ENCODE measurements at places on chromosomes 7 and 10.

DNA sequence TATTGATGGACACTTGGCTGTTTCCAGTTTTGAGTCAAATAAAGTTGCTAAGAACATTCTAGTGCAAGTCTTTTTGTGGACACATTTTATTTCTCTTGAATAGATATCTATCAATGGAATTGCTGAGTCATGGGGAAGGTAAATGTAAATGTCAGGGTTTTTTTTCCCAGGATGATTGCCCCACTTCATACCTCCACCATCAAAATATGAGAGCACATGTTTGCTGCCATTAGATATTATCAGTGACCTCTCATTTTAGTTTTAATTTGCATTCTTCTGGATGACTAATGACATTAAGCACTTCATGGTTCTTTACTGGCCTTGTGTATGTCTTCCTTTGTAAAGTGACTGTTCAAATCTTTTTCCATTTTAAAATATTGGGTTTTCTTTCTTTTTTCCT, 45.7 kb downstream of the PAPSS2 start:
- DNase-seq: no peak

GRCh38 chr10:75544993-75545706, 113.7 kb downstream of the LRMDA start:
- DNase-seq: no peak

DNA sequence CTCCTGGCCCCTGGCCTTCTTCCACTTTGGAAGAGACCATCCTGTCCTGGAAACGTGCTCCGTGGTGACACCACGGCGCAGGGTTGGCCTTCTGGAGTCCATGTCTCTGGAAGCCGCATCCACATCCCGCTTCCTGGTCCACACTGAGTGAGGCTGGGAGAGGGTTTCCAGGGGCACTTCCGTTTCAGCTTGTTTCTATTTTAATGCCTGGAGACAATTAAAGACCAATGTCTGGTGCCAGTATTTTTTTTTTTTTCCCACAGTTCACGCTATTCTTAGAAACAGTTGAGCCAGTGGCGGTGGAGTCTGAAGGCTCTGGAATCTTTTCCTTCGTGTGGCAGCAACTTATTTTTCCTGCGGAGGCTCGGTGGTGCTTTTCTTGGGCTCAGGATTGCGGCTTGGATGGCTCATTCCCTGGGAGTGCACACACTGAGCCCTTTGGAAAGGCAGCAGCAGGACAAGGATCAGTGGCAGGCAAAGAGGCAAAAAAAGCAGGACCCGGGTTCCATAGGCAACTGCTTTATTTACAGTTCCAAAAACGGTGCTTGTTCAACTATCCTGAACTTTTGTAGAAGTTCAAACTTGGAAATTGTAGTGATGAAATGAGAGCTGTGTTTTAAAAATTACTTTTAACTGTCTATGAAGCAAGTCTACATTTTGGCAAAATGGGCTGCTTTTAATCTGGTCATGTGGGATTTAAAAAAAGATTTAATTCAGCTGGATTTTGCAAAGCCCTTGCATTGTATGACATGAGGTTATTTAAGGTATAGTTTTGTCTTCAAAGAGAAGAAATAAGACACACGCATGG, 202.8 kb downstream of the BAMBI start:
- no peak for DNase-seq

DNA sequence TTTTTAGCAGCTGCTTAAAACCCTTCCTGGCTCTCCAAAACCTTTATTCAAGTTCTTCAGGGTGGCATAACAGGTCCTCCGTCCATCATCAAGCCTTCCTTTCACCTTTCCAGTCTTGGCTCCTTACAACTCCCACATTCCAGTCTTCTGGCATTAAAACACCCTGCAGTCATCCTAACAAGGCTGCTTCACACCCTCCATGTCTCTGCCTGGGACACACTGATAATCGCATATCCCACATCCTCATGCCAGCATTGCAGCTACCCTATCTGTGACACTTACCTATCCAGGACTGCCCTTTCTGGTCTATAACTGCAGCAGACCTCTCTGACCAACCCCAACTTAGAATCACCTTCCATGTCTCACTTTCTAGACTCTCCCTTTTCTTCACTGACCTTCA, 2.6 kb upstream of the TLL2 start:
- no peak for DNase-seq

DNA sequence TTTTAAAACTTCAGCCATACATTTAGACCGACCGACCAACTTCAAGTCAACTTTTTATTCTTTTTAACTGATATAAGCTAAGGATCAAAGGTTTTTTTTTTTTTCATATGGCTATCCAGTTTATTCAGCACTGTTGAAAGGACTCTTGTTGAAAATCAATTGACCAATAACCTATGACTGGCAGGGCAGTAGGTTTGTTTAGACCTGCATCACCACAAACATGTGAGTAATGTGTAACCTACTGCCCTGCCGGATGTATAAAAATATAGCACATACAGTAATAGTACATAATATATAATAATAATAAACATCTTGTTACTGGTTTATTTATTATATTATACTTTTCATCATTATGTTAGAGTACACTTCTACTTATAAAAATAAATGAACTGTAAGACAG, 434.6 kb upstream of the SEMA3A start:
- no peak for DNase-seq

- DNase-seq: no peak
Observed at GRCh38 chr10:69329721-69330178, 51.5 kb downstream of the HK1 start.

- no peak for DNase-seq
Observed at GRCh38 chr10:5442065-5442989, 30.0 kb downstream of the NET1 start.

DNA sequence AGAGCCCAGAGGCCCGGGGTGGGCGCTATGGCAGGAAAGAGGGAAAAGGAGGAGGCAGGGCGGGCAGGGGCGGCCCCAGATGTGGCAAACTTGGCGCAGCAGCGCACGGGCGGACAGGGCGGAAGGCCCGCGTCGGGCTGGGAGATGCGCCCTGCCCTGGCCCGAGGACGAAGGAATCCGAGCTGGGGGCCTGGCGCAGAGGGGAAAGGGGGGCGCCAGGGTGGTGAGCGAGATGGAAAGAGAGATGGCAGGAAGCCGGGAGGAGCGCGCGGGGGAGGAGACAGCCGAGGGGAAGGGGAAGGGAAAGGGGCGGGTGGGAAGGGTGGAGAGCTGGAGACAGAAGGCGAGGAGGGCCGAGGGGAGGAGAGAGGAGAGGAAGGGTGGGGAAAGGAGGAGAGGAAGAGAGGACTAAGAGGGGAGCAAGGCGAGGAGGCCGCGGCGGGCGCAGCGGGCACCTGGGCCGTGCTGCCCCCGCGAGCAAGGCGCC, at the start of gene MARVELD1:
TSS of gene MARVELD1 (plus strand) at position 392 of the 487 bp plus-strand sequence. CDS start 147 bp downstream, outside the sequence.
- DNase-seq: no peak

DNA sequence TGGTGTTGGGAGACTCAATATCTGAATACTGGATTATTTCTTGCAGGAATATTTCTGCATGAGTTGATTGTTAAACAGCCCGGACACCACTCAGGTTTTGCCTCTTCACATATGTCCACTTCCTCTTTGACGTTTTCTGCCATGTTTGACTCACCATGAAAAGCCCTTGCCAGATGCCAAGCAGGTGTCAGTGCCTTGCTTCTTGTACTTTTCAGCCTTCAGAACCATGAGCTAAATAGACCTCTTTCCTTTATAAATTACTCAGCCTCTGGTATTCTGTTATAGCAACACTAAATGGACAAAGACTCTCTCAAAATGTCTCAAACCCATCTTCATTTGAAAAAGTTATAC, 24.7 kb upstream of the MACC1 start:
- no peak for DNase-seq

GRCh38 chr7:2559283-2559950, 638 bp downstream of the IQCE start:
- no peak for DNase-seq

GRCh38 chr7:45924283-45924682, 3.2 kb upstream of the IGFBP3 start:
- DNase-seq: no peak

DNA sequence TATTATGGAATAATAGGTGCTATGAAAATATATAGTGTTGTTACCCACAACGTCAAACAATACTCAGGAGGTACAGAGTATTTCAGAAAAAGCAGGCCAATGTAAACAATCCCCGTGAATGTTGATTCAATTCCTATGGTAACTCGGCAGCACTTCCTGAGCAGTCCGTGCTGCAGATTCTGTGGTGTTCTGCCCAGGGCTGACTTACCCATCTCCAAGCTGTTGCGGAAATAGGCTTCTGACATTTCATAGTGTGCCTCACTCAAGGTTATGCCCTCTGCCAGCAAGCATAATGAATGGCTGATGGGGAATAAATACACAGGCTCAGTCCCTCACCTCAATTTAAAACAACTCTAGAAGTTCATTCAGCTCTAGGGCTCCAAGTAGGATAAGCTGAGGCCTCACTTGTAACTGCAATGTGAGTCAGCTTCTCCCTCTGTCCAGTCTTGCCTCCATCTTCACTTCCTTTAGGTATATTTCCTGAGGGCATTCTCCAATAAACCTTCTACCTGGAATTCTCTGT, 177.6 kb downstream of the GNAI1 start:
- DNase-seq: no peak

GRCh38 chr10:96440361-96441292, 73.1 kb downstream of the TLL2 start:
- DNase-seq: no peak

- DNase-seq: no peak
Observed at GRCh38 chr10:100291356-100291755, 4.9 kb upstream of the BLOC1S2 start.

- DNase-seq: no peak
Observed at GRCh38 chr10:27541796-27542729, 38.0 kb downstream of the RAB18 start.

GRCh38 chr10:116708391-116708821, 34.0 kb downstream of the HSPA12A start:
- no peak for DNase-seq

DNA sequence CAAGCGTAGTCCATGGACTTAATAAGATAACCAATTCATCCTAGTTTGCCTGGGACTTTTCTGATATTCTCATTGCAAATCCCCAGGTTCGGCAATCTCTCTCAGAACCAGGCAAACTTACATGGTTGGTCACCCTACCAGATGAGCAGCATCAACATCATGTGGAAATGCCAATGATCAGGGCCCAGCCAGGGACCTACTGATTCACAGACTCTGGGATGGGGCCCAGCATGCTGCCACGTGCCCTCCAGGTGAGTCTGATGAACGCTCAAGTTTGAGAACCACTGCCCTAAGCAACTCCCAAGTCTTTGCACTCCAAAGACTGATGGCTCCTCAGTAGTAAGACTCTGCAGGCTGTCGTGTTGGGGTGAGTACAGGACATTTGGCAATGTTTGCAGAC, 2.7 kb downstream of the LAMB4 start:
- no peak for DNase-seq

GRCh38 chr7:125406111-125406510, 476.5 kb upstream of the POT1 start:
- DNase-seq: no peak

DNA sequence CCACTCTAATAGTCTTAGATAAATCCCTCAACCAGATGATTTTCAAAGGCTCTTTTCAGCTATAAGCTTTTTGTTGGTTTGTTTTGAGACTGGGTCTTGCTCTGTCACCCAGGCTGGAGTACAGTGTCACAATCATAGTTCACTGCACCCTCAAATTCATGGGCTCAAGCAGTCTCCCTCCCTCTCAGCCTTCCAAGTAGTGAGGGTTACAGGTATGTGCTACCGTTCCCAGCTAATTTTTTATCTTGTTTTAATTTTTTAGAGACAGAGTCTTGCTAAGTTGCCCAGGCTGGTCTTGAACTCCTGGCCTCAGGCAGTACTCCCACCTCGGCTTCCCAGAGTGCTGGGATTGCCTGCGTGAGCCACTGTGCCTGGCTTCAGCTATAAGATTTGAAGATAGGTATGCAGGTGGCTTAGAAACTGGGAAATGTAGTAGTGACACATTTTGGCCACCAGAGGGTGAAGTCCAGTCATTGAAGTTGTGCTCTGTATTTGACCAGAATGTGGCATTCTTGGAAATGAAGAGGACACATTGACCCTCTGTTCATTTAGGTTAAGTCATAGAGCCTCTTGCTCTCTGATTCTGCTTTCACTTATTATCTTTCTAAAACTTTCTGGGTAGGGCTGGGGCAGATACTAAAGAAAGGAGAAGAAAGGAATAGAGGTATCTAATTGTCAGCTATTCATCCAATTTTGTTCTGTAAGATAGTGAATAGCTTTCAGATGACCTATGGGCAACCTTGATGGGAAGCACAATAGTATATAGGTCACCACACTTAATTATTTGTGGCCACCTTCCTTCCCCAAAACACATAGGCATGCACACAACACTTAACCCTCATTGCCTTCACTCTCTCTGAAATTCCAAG, 36.0 kb downstream of the R3HCC1L start:
- no peak for DNase-seq

- DNase-seq: no peak
Observed at GRCh38 chr7:55546814-55547213, 25.5 kb downstream of the VOPP1 start.

DNA sequence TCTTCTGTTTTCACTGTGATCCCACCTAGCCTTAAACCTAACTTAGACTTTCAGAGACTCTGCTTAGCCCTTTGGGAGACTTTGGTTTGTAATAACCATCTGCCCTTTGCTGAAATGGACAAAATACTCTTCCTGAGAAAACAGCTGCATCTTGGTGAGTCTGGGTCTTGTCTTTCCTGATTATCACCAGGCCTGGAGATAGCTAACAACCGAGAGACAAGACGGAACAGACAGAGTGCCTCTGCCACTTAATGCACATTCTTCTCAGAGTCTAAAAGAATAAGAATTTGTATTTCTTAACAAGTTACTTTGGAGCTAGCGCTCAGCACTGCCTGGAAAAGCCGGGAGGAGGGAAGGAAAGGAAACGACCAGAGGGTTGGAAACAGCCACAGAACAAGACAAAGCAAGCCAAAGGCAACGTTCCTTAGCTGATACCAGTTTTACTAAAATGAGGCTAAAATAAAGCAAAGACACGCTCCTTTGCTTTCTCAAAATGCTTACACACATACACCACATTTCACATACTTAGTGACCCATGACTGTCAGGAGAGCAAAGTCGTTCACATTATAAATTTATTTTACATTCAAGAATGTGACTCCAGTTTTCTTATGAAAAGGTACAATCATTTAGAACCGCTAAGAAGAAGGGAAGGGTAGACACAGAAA, 70.3 kb upstream of the DGKI start:
- DNase-seq: no peak

DNA sequence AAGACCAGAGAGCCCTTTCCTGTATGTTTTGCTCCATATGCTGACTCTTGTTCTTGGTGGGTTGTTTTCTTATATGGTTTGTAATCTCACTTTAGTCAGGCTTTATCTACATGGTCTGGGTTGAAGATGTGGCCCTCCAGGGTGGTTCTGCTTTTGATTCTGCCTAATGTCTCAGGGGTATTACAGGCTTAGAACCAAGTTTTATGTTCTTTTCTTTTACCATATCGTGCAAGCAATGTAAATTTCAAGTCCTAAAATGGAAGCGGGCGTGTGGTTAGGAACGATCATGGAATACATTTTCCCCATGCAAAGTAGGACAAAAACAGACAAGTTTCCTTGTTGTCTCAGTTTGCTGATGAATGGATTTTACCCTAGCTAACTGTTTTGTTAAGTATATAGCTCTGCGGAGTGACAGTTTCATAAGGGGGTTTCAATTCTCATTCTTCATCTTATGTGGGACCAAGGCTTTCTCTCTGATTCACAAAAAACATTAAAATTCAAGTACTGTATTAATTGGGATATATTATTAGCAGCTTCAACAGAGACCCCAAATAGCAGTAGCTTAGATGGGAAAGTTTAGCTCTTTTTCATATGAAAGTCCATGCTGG, 58.7 kb downstream of the MTURN start:
- no peak for DNase-seq

- DNase-seq: no peak
Observed at GRCh38 chr10:38184477-38184876, 90.3 kb downstream of the ZNF37A start.

GRCh38 chr10:93751832-93752231, 5.9 kb upstream of the LGI1 start:
- no peak for DNase-seq

- DNase-seq: no peak
Observed at GRCh38 chr7:127150543-127150942, 102.2 kb downstream of the GRM8 start.
